Stimulated activated CD4-positive, alpha-beta T cell treated with anti-CD3 and anti-CD28 coated beads, Interleukin-4, amount 100 ng/mL, for 4 hours (primary cell): ENCODE measurements at places on chromosomes 3 and 15.

DNA sequence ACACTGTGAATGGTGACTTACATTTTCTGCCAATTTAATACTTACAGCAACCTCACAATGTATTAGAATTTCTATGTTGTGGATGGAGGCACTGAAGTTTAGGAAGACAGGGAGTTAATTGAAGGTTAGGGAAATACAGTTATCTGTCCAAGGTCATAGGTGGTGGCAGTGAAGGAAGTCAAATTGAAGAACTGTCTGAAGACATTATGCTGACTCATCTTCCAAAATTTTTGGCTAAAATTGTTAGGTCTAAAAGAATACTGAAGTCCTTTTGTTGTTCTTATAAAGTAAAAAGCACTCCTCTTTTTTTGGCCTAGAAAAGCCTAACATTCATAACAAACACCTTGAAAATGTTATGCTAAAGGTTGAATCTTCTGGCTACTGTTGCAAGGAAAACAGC is 27.7 kb downstream of the EMC4 start:
- DNase-seq: no peak

GRCh38 chr3:48299746-48300712 is 33.4 kb downstream of the SPINK8 start:
- DNase-seq: peak; percentile 7

- no peak for DNase-seq
Observed at GRCh38 chr15:61715082-61715481, 345.2 kb downstream of the VPS13C start.

- no peak for DNase-seq
Observed at GRCh38 chr3:100496711-100497261, 4.4 kb downstream of the TMEM45A start.

- no peak for DNase-seq
Observed at GRCh38 chr3:186235554-186235953, 126.5 kb downstream of the DGKG start.

DNA sequence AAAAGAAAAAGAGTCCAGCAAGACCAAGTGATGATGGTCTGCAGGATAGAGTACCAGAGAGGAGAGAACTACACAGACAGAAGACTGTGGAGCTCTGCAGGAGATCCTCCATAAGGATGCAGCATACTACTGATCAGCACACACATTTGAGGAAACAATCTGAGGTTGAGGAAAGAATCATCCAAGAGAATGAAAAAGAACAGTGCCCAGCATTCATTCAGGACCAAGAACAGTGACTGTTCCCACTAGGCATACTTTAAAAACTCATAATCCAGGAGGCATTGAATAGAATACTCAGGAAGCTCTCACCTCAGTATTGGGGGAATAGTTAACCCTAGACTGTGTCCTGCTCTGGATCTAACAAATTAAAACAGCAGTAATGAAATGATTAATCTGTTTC is 54.9 kb downstream of the THSD4 start:
- no peak for DNase-seq

- DNase-seq: no peak
Observed at GRCh38 chr3:160115387-160115786, 109.8 kb upstream of the C3orf80 start.

DNA sequence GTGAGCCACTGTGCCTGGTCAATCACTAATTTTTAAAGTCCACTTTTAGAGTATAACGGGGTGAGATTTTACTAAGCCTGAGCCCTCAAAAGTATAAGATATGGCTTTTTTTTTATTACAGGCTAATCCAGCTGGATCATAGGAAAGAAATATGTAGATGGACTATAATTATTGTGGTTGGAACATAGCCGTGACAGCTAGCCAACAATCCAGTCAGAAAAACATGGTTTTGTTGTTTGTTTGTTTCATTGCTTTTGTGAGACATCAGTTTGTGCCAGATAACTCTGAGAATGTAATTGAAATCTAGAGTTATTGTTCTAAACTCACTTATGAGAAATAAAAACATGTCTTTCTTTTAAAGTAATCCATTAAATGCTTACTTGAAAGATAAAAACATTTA is 37.3 kb upstream of the ATOSA start:
- no peak for DNase-seq

DNA sequence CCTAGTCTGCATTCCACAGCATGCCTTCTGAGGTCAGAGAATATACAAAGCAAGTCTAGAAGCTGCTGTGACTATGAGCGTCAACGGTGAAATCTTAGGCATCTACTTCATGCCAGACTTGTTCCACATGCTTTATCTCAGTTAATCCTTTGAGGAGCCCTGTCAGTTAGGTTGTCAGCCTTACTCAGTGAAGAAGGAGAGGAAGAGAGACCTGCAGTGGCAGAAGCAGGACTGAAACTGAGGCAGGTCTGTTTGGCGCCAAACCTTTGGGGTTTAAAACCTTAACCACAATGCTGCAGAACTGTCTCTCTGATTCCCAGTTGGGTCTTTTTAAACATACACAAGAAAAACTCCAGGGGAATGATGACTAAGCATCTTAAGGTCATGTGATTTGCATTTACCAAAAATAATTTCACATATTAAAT is 139.0 kb upstream of the LIPC start:
- no peak for DNase-seq

GRCh38 chr15:62889734-62890505 is 152.6 kb upstream of the TPM1 start:
- DNase-seq: no peak

GRCh38 chr3:182122779-182123178 is 411.1 kb downstream of the SOX2 start:
- DNase-seq: no peak

DNA sequence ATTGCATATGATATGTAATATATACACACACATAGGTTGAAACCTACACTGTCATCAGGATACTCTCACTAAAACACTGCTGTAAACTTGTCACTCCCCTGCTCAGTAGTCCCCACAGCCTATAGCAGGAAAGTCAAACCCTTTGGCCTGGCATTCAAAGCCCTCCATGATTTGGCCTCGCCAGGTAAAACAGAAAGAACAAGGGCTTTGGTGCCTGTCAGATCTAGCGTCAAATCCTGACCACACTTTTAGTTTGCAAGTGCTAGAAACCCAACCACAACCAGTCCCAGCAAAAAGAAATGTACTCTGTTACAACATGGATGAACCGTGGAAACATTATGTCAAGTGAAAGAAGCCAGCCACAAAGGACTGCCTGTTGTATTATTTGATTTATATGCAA is 11.4 kb downstream of the CRABP1 start:
- no peak for DNase-seq
